ENCODE measurements at places on chromosomes 7 and 10.

DNA sequence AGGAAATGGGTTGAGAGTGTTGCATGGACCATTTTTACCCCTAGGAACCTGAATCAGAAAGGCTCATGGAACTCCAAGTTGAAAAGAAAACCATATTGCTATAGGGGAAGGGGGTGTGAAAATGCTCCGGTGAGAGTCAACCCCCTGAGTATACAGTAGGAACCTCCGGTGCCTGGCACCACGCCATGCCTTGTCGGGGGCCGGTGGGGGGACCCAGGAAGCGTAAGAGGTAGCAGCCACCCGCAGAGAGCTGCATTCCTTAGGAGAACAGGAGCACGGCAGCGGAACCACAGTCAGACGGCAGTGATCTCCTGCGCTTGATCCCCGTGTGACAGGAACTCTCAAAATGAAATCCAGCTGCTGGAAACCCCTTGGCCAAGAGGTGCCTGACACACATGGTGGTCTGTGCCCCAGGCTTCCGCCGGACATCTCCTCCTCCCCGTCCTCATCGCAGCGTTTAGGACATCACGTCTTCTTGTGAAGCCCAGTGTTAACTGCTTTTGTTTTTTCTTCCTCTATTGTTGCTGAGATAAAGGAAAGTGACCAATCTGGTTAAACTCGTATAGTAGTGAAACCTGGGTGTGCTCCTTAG is 186.8 kb downstream of the CELF2 start:
- peaks cover 82% of the 10 kb centered on the region for H3K36me3 ChIP-seq
- H3K27ac ChIP-seq, result peak overlapping the region; percentile 60
- H3K4me3 ChIP-seq, result no peak overlapping the region
- no peak for DNase-seq
- H3K27me3 ChIP-seq, result no peaks in the 10 kb centered on the region

GRCh38 chr7:23246555-23246954 is at the start of gene GPNMB:
Gene GPNMB (plus strand): TSS chr7:23246775. CDS start chr7:23246858, 83 bp downstream.
- H3K4me3 ChIP-seq, result no peak within 1 kb of the TSS
- H3K27me3 ChIP-seq, result peaks cover 67% of the 10 kb centered on the region
- no peak for DNase-seq
- no peaks in the 10 kb centered on the region for H3K4me1 ChIP-seq
- H3K36me3 ChIP-seq, result no peaks in the 10 kb centered on the region

DNA sequence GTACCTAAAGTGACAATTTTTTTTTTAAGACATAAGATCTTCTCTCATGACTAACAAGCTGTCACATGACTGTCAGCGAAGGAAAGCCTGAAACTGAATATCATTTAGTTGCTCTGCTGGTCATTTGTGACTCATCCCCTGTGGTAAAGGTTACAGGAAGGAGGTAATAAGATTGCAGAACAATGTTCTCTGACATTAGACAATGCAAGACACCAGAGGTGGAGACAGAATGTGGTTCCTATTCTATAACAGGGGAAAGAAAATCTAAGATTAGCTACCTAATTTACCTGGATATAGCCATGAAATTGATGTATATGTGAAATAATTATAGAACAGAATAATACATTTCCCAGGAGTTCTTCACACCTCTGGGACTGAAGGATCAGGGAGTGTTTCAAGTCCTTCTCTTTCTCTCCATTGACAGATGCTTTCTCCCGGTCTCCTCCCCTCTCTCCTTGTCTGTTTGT is 47.7 kb downstream of the LRGUK start:
- H3K36me3 ChIP-seq, result no peaks in the 10 kb centered on the region
- DNase-seq, result no peak
- H3K27ac ChIP-seq, result no peak overlapping the region
- H3K4me3 ChIP-seq, result no peak overlapping the region

- H3K36me3 ChIP-seq, result peaks cover 8% of the 10 kb centered on the region
- DNase-seq, result no peak
- H3K27ac ChIP-seq, result peak overlapping the region; percentile 66
- H3K4me1 ChIP-seq, result peaks cover 60% of the 10 kb centered on the region
- peak overlapping the region; percentile 50 for H3K4me3 ChIP-seq
Measured at GRCh38 chr7:41874201-41874785, 171.4 kb upstream of the INHBA start.

DNA sequence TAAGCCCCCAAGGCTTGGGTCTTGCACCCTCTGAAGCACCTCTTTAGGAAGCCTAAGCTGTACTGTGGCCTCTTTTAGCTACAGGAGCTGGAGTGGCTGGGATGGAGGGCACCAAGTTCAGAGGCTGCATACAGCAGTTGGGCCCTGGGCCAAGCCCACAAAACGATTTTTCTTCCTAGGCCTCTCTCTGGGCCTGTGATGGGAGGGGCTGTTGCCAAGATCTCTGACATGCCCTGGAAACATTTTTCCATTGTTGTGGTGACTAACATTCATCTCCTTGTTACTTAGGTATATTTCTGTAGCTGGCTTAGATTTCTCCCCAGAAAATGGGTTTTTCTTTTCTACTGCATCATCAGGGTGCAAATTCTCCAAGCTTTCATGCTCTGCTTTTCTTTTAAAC is 375.7 kb upstream of the NPSR1 start:
- no peak for DNase-seq
- no peak overlapping the region for H3K27ac ChIP-seq
- no peaks in the 10 kb centered on the region for H3K4me1 ChIP-seq
- no peak overlapping the region for H3K4me3 ChIP-seq
- H3K27me3 ChIP-seq, result no peaks in the 10 kb centered on the region
